ENCODE measurements at places on chromosomes 5 and 9.

DNA sequence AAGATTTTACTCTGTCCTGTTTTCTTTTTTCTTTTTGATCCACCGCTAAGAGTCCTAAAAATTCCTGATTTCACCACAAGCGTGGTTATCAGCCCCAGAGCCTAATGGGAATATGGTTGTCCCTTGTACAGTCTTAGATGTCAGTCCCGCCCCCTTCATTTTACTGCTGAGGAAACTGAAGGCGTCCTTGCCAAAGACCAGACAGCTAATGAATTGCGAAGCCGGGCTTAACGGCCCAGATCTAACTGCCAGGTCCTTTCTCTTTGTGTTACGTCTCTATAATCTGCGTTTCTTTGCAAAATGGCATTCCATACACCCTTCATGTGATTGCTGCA is 497 bp downstream of the NSA2 start:
- peak; percentile 5 for DNase-seq

- no peak for DNase-seq
Measured at GRCh38 chr9:27943501-27943900, 370.2 kb upstream of the C9orf72 start.

DNA sequence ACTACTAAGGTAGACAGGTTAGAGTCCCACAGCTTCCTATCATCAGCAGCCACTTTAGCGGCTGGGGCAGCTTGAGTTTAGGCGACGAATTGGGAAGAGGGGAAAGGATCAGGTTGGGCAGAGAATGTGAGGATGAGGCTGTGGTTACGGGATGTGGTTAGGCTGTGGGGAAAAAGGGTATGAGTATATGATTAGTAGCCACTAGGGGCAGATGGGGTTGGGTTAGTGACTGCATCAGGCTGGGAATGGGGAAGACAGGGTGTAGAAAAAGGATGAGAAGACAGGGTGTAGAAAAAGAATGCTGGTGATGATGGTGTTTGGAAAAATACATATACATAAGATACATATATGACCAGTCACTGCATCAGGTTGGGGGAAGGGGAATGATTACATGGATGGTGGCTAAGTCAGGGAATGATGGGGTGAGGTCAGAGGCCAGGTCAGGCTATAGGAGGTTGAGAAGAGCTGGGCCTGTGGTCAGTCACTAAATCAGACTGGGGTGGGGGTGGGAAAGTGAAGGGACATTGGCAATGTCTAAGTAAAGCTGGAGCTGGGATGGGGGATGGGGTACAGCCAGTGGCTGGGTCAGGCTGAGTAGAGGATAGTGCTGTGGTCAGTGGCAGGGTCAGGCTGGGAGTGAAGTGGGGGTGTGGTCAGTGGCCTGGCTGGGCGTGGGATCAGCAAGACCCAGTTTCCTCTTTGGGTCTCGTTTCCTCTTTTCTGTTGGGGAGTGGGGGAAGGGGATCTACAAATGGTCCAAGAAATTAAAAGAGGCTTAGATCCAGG is 2.1 kb downstream of the TLN1 start:
- peak; percentile 23 for DNase-seq

DNA sequence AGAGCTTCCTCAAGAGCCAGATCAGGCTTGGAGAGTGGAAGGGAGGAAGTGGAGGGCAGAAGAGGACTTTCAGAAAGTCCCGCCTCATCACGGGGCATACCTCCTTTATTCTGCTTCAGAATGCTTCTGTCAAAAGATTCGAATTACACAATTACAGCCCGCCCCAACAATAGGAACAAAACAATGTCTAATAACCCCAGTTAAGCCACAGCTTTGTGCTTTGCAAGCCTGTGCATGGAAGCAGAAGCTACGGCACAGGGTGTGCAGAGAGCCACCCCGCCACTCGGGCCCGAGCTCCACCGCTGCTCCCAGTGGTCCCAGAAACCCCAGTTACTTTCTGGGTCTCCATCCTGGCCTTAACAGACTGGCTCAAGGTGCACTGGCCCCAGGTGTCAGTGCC is 23.5 kb downstream of the HNRNPH1 start:
- no peak for DNase-seq

DNA sequence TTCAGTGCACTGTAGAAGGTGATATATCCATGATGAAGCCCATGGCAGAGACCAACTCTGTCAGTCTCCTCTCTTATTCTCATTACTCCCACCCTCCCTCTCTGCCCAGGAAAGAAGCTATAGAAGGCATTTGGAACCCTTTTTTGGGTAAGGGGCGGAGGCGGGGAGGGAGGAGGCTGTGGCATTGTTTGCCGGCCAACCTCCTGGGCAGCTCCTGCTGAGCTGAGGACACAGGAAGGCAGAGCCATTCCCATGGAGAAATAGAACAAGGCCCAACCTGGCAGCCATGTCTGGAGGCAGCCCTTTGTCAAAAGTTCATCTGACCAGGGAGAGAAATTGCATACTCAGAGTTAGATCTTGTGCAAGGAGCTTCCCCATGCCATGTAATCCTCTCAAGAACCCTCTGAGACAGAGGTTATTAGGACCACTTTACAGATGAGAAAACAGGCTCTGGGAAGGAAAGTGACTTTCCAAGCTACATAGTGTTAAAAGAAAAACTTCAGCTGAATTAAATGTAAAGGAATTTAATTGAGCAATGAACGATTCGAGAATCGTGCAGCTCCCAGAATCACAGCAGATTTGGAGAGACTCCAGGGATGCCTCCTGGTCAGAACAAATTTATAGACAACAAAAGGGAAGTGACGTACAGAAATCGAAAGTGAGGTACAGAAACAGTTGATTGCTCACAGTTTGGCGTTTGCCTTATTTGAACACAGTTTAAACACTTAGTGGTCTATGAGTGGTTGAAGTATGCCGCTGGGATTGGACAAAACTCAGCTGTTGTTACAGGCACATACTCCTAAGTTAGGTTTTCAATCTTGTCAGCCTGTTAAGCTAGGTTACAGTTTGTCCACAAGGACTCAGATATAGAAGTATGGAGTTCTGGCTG is 158.6 kb downstream of the MELK start:
- no peak for DNase-seq
